OCI-M1 (cell line): ENCODE measurements at places on chromosomes 4 and X.

DNA sequence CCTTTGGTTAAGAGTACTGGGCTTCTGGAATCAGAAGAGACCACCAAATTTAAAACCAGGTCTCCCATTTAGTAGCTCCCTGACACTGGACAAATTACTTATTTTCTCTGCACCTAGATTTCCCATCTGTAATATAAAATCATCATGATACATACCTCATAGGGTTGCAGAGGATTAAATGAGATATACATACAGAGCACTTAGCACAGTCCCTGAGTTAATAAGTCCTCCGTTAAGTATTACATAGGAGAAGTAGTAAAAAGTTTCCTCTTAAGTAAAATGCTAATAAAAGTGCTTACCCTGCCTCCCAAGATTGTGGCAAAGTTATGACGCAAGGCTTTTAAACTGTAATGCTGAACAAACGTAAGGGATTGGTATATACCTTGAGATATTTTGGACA is 539 bp upstream of the CHIC1 start:
- DNase-seq: peak; percentile 20

GRCh38 chr4:149183638-149184037 is 632.0 kb downstream of the IQCM start:
- no peak for DNase-seq

DNA sequence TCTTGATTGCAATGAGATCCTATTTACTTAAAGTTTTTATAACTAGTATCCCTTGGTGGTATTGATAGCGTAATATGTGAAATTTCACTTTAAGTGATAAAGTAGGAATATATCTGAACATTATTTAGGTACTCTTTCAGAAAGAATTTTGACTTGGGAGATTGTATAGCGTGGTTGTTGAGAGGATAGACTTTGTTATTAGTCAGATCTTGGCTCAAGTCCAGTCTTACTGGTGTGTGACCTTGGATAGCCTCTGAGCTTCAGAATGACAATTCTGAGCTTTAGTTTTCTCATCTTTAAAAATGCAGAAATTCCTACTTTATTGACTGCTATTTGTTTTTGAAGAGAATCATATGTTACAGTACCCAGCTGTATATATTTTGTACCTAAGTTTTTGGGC is 32.6 kb downstream of the DCK start:
- DNase-seq: peak; percentile 24

GRCh38 chrX:2272337-2272736 is 228.4 kb downstream of the DHRSX start:
- no peak for DNase-seq

DNA sequence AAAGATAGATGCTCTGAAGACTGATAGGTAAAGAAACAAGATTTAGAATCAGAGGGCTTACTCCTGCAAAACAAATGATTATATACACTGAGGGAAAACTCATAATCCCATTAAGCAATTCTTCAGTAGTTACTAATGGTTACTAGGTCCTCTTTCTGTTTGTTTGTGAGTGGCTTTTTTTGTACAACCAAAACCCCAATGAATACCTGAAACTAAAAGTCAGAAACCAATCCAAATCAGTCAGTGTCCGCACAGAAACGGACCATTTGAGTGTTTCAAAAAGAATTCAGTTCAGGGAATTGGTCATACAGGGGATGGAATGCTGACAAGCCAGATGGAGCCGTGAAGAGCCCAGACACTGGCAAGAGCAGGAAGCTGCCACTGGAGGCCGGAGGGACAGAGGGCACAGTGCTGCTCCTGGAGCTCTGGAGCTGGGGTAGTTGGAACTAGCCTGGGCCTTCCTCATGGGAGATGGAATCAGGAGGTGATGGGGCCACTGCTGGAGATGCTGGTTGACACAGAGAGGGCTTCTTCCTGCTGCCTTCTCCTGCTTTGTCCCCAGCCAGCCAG is 31.9 kb downstream of the SETD7 start:
- DNase-seq: no peak

DNA sequence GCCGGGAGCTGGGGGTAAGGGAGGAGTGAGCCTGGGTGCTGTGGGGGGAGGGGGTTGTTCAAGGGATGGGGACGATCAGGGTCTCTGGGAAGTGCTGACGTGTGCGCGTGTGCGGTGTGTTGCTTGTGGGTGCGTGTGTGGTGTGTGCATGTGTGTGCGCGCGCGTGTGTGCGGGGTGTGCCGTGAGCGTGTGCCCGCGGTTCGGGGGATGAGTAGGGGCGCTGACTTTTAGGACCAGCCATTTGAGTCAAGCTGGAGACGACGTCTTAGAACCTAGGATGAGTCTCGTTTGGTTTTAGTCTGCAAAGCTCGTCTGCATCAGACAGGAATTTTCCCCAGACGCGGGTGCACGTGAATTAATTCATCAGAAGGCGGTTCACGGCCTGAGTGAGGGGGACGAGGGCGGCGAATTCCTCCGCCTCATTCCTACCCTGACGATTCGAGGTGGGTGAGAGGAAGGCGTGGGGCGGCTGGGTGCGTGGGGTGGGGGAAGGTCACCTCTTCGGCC is 950 bp upstream of the TMEM271 start:
- no peak for DNase-seq

DNA sequence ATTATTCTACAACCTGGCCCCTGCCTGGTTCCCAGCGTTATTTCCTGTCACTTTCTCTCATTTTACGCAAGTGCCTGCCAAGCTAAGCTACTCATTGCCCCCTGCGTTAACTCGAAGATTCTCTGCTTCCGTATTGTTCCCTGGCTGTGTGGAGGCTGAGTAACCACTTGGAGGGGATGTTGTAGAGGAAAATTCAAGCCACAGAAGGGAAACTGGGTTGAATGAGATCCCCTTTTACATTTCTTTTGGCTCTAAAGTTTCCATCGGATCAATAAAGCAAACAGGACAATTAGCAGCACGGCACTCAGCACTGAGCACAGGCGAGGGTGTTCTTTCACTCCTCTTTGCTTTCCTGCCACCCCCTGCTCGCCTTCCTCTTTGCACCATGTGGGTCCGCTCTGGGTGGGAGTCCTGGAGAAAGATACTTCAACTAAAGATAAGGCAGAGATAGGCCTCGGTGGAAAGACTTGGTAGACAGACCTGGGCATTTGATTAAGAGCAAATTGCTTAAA is 4.2 kb upstream of the TMSB4X start:
- DNase-seq: no peak

- peak; percentile 20 for DNase-seq
Measured at GRCh38 chr4:171891038-171891437, 77.8 kb downstream of the GALNTL6 start.

GRCh38 chr4:122086338-122087065 is 65.6 kb upstream of the BLTP1 start:
- DNase-seq: no peak

GRCh38 chr4:92641409-92641808 is 337.6 kb downstream of the GRID2 start:
- DNase-seq: no peak

GRCh38 chr4:76704133-76704881 is 193.6 kb downstream of the SOWAHB start:
- DNase-seq: no peak

DNA sequence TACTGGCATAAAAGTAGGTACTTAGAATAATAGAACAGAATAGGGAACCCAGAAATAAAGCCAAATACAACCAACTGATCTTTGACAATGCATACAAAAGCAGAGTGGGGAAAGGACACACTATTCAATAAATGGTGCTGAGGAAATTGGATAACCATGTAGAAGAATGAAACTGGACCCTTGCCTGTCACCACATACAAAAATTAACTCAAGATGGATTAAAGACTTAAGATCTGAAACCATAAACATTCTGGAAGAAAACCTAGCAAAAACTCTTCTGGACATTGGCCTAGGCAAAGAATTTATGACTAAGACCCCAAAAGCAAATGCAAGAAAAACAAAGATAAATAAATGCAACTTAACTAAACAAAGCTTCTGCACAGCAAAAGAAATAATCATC is 45.6 kb downstream of the ARFIP1 start:
- no peak for DNase-seq

DNA sequence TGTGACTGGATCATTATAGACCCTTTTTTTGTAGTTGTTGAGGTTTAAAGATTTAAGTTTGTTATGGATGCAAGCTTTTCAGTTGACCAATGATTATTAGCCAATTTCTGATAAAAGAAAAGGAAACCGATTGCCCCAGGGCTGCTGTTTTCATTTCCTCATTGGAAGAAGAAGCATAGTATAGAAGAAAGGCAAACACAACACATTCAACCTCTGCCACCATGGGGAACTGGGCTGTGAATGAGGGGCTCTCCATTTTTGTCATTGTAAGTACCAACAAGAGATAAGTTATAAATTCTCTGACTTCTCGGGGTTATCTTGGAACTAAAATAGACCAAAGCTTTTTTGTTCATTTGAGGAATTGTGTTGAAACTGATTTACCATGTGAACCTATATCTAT is at the start of gene CYBB:
CYBB (plus strand) TSS at position 203 of the 400 bp plus-strand sequence; CDS start at position 222, 19 bp downstream.
- no peak for DNase-seq

DNA sequence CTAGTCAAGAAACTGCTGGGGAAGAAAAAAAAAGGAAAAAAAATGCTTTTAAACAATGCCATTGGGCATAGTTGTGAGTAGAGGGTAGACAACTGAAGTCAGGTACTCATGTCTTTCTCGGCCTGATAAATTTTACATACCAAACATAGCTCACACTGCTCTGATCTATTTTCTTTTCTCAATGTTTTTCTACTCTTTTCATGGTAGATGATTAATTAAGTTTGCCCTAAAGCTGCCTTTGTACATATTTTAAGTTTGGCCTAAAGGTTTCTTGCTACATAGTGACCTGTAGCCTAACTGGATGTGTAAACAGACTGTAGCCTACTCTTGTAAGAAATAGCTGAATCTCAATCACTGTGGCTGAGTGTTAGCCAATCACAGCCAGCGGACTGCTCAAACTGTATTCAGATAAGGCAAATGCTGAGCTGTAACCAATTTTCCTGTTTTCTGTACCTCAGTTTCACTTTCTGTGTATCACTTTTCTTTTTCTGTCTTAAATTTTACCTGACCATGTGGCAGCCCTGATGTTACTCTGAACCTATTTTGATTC is 121.0 kb downstream of the PCDH10 start:
- DNase-seq: peak; percentile 38

DNA sequence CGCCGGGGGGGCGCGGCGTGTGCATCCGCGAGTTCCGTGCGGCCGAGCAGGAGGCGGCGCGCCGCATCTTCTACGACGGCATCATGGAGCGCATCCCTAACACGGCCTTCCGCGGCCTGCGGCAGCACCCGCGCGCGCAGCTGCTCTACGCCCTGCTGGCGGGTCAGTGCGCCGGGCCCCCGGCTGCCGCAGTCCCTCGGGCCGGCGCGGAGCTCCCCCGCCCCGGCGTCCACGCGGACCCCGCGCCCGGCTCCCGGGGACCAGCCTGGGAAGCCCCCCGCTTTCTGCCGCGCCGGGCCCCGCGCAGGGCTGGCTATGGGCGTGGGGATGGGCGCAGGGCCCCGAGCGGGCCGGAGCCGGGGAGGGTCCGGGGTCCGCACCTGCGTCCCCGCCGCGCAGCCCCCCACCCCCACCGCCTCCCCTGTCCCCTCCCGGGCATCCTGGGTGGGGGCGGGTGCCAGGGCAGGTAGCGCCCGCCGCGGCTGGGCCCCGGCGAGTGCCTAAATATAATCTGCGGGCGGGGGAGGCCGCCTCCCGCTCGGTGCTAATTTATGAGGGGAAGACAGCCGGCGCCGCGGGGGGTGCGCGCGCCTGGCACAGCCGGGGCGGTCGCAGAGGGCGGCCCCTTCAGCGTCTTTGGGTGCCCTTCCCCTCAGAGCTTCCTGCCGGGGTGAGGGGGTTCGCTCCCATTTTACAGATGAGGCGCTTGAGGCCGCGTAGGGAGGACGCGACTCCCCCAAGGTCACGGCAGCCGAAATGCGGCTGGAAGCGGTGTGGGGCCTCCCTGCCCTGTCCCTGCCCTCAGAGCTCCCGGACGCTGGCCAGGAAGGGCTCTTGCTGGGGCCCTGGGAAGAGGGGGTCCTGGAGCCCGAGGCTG is 837 bp downstream of the NAT8L start:
- peak; percentile 7 for DNase-seq

DNA sequence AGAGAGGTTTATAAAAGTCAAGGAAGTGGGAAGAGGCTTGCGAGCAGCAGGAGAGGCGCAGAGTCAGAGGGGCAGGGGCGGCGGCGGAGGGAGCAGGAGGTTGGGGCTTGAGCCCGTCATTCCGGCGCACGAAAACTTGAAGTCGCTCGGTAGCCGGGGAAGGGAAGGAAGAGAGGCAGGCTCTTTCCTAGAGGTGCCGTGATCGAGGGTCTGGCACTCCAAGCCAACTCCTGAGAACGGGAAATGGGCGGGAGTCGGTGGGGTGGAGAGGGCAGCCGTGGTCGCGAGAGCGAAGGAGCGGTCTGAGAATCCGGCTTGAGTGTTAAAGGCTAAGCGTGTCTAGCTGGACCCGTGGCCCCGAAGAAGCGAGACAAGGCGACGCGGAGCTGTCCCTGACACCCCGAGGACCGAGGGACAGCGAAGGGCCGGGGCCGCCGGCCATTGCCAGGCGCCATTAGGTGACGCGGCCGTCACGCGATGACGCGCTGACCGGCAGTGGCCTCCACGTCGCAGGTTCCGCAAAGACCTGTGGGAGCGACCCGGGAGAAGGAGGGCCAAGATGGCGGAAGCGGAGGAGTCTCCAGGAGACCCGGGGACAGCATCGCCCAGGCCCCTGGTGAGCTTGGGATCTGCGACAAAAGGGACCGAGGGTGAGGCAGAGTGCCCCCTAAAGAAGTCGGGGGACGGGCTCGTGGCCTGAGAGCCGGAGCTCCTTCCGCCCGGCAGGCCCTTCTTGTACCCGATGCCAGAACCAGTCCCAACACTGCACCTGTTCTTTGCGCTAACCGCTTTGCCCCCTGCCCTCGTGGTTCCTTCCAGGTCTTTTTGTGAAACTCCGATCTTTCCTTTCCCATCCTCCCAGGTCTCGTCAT is at the start of gene YIPF6:
YIPF6 (plus strand) TSS at position 544 of the 872 bp plus-strand sequence; CDS start at position 560, 16 bp downstream.
- DNase-seq: peak; percentile 86

DNA sequence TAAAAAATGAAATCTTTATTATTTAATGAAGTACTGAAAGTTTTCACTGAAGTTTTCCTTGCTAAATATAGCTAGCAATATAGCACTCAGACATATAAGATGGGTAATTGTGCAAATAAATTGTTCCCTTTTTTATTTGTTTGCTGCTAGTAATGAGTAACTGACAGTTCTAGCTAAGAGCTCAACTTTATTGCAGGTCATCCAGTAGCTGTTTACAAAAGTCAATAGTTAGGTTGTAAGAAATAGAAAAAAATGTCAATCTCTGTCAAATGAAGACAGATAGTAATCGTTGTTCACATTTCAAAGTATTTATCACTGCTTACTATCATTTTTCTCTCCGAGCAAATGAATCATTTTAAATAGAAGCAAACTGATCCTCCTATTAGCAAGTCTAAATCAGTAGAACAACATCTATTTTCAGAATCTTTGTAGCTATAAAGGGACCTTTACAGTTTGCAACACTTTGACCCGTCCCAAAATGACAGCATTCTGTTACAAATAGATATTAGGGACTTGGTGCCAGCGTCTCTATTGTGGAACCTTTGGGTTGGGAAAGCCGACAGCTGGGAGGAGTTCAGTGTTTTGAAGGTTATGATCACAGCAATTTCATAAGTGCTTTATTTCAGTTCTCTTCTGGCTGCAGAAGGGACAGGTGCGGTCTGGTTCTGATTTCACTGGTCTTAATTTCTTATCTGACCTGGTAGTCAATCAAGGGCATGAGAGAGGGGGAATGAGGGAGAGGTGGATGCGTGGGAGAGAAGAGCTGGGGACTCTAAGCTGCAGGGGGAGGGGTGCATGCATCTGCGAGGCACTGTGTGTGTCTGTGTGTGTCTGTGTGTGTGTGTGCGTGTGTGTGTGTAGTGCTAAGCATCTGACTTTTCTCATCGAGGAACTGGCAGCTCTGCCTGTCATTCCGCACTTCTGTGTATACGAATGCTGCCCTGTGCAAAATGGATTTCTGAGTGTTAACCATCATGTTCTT is 227.9 kb upstream of the PITX2 start:
- DNase-seq: peak; percentile 9
